ENCODE measurements at places on chromosomes 1 and 21. TPM values are rescaled to one million over a fixed set of nuclear protein-coding genes. Genes with fewer than 3 reads are reported as not detected.
A peak's percentile ranks its signal among the peaks of the same experiment; 100 is the strongest.

The ADGRL4 gene
- polyA plus RNA-seq = 3.8 TPM

The CLCA4 gene
- polyA plus RNA-seq = not detected

GRCh38 chr1:114024049-114024448 lies 44.8 kb downstream of the OLFML3 start:
- no peak for DNase-seq

GRCh38 chr1:15994590-15995351 lies 9.3 kb upstream of the SRARP start:
- DNase-seq = peak; percentile 47

DNA sequence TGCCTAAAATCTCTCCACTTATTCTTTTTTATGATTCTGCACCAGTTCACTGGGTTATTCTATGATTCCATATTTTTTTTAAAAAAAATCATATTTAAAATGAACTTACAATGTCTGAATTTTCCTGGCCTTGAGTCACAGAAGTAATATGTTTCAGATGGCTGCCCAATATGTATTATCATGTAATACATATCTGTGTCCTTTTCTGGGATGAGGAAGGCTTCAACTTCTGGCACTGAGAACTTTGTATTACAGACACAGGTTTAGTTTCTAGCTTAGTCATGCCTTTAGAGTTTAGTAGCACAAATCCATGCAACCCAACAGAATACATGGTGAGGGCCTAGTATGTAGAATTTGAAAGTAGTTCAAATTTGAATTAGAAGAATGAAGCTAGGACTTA lies 7.8 kb upstream of the HSD17B7 start:
- no peak for DNase-seq

- no peak for DNase-seq
These were observed 11.5 kb downstream of the KCNA3 start for GRCh38 chr1:110663241-110663640.

DNA sequence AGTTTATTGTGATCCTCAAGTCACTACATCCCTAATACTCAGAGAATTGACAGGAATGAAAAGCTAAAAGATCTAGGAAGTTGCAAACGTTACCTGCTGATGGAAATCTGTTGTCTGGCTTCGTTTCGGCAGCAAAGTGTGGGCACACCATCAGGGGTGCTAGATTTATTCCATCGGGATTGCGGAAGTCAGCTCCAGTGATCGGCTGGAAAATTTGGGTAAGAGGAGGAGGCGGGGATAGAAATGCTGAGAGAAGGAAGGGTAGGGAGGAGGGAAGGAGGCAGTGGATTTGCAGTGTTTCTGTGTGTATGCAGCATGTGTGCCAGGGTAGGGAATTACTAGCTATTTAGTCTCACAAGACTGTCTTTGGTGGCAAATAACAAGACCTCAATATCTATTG lies at the start of gene CTSK:
TSS of gene CTSK (minus strand) at position 140 of the 400 bp plus-strand sequence. CDS start 1,455 bp downstream, outside the sequence.
- peak; percentile 21 for DNase-seq

- peak; percentile 69 for DNase-seq
These were observed 11.4 kb downstream of the DOCK7 start for GRCh38 chr1:62676611-62677356.

- peak; percentile 87 for DNase-seq
These were observed 12.9 kb upstream of the BCL10 start for GRCh38 chr1:85289207-85289847.

DNA sequence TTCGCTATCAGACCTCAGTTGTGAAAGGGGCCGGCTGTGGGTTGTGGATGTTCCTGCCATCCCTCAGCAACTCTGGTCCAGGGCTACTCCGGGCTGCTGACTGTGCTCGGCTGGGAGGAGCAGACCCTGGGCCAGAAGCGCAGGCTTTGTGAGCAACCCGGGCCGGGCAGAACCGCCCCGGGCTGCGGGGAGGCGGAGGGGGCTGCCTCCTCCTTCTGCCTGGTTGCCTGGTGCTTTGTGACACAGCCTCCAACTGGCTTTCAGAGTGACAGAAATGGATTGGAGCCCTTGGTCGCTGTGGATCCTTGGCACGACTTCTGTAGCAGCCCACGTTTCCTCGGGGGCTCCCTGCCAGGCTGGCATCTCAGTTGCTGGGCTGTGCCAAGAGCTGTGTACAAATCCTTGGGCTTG lies 10.0 kb downstream of the DRAXIN start:
- no peak for DNase-seq

GRCh38 chr21:17779980-17780379 lies 39.2 kb downstream of the C21orf91 start:
- DNase-seq = no peak

GRCh38 chr1:217189362-217189761 lies 441.5 kb downstream of the GPATCH2 start:
- no peak for DNase-seq

DNA sequence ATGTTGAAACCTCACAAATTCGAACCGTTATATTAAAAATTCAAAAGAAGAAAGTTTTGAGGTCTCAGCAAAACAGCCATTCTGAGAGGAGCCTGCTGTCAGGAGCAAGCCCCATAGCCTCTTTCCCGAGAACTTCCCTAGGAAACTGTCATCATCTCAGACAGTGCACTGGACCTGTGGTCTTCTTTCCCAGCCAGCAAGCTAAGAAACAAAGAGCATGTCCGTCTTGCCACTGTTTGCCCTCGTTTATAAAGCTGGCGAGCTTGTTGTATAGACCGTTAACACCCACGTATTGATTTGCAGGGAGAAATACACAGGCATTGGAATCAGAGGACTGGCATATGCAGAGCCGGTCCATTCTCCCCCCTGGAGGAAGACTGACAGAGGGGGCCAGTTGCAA lies 407.0 kb downstream of the NPHP4 start:
- no peak for DNase-seq

All from fibroblast of lung (primary cell).